Fibroblast of the aortic adventitia (primary cell): ENCODE measurements at places on chromosomes 2 and 18.
A peak's percentile ranks its signal among the peaks of the same experiment; 100 is the strongest.

GRCh38 chr2:136777391-136777790, 12.0 kb downstream of the THSD7B start:
- DNase-seq = no peak

DNA sequence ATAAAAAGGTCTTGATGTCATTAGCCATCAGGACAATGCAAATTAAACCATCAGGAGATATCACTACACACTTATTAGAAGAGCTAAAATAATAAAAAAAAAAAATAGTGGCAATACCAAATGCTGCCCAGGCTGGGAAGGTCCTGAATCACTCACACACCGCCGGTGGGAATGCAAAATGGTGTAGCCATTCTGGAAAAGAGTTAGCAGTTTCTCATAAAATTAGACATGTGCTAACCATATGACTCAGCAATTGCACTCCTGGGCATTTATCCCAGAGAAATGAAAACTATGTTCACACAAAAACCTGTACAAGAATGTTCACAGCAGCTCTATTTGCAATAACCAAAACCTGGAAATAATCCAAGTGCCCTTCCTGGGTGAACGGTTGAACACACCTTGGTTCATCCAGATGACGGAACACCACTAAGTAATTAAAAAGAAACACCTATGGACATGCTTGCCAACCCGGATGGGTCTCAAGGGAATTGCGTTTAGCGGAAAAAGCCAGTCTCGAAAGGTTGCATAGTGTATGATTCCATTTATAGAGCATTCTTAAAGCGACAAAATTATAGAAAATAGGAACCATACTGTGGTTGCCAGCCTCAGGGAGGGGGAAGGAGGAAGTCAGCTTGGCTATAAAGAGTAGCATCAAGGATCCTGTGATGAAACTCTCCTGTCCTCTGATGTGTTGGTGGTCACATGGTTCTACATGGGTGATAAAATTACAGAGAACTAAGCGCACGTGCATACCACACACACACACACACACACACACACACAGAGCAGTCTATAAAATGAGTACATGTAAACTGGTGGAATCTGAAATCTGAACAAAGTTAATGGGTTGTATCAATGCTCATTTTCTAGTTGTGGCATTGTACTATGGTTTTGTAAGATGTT, 4.6 kb downstream of the MBP start:
- DNase-seq = peak; percentile 97

DNA sequence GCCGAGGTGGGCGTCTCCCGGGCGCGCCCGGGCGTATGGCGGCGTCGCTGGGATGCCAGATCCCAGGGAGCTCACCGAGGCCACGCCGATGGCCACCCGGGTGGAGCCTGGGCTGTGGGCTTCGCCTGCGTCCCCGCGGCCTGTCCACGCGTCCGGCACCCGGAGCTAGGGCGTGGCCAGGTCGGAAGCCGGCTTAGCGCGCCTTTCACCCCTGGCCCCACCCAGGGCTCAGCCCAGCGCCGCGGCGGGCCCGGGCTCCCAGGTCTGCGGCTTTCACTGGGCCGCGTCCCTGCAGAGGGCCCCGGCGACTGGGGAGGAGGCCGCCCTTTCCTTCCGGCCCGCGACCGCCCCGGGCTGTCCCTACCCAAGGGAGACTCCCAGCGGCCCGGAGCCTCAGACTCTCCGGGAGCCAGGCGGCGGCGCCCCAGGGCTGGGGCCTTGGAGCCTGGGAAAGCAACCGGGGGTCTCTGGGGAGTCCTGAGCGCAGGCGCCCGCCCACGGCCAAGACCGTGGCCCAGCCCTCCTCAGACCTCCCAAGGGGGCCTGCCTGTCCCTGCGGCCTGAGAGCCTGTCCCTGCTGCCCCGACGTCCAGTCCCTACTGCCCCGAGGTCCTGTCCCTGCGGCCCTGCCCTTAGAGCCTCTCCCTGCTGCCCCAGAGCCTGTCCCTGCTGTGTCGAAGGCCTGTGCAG, 36.3 kb upstream of the ITM2C start:
- DNase-seq = no peak

DNA sequence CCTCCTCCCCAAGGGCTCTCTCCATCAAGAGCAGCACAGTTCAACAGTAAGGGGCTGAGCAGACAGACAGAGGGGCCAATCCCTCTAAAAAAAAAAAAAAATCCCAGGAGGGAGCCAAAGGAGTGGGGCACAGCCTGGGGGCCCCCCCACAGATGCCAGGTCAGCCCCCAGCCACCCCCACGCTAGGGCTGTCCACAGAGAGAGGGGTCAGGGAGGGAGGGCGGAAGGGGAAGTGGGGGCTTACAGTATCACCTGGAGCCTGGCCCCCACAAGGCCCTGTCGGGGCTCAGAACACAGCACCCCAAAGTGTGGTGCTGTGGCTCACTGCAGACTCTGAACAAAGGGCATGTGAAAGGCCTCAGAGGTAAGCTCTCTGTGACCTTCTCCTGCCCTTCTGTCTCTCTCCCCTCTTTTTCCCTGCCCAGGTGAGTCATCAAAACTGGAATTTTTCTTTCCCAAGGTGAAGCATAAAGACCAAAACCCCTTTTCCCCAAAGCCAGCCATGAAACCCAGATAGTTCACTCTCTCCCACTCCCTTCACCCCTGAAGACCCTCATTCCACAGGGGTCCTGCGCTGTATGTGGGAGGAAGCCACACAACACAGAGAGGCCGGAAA, 13.9 kb downstream of the BIN1 start:
- no peak for DNase-seq

- peak; percentile 48 for DNase-seq
Measured at GRCh38 chr2:84846041-84846663, 34.7 kb downstream of the TRABD2A start.

DNA sequence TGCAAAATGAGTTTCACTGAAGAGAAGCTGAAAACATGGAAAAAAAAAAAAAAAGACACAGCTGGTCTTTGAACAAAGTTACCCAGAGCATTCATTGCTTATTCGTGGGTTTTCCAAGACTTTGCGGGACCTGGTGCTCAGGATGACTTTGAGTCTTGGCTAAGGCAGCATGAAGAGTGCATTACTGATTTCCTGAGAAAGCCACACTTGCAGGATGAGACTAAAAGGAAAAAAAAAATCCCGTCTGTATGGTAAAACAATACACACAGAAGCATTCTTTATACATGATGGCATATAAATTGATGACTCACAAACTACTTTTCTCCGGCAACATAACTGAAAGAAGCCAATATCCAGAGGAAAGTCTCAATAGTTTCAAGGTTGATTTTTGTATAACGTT, 195.4 kb downstream of the SPP2 start:
- peak; percentile 84 for DNase-seq

- no peak for DNase-seq
Measured at GRCh38 chr2:175964195-175964594, 37.9 kb downstream of the LNPK start.

DNA sequence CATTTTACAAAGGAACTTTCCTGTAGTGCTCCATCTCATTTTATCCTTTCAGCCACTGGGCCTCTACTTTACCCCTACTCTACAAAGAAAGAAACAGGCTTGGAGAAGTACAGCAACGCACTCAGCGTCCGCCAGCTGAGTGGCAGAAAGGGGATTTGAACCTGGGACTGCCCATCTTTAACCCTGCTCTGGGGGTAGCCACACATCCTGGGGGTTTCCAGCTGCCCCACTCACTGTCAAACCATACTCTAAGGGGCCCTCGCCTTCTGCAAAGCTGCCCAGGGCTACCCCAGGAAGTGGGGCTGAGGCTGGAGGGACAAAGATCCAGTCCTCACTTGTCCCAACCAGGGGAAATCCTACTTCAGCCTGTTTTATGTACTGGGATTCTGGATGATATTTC, 17.9 kb downstream of the HS1BP3 start:
- DNase-seq = no peak

DNA sequence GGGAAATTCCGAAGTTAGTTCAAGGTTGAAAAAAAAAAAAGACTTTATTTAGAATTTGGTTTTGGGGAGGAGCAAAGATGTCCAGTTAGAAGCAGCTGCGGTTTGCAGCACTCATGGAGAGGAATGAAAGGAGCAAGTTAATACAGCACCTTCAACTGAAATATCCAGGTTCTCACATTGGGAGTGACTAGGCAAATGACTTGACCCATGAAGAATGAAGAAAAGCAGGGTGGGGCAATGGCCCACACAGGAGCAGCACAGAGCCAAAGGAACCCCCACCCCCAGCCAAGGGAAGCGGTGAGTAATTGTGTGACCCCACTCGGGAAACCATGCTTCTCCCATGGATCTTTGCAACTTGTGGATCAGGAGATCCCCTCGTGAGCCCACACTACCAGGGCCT, 32.8 kb downstream of the ZNF892 start:
- no peak for DNase-seq

DNA sequence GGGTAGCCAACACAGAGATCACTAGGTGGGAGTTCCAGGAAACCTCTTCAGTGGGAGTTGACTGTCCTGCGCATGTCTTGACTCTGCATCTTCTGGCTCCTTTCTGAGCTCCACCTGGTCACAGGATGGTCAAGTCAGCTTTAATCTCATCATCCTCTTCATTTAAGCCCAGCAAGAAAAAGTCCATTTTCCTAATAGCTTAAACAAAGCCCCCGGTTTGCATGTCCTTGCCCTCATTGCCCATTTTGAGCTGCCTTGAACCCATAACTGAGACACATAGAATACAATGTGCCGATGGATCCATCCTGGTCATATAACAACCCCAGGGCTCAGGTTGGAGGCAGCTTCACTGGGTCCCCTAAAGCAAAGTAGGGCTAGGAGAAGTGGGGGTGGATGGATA, 40.8 kb downstream of the SPATS2L start:
- no peak for DNase-seq

DNA sequence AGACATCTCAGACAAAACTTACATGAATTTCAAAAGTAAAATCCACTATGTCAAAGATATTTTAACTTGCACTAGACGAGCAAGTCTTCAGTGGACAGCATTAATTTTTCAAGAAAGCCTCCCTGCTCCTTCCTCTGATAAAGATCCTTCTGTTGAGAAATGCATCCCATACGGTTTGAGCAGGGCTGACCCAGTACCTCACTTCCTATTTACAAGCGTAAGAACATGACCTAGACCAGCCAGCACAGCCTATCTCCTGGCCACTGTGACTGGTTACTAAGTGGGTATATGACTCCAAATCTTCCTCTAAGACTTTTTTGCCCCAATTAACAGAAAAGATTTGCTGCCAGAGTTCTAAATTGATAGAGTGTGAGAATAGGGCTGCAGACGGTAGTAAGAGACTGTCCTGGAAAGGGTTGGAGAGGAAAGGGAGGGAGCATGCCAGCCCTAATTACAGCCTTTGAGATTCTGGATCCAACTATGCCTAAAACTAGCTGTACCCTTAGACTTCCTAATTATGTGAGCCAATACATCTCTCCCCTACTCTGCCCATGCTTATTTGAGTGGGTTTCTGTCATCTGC, 108.4 kb downstream of the PRELID3A start:
- peak; percentile 39 for DNase-seq

DNA sequence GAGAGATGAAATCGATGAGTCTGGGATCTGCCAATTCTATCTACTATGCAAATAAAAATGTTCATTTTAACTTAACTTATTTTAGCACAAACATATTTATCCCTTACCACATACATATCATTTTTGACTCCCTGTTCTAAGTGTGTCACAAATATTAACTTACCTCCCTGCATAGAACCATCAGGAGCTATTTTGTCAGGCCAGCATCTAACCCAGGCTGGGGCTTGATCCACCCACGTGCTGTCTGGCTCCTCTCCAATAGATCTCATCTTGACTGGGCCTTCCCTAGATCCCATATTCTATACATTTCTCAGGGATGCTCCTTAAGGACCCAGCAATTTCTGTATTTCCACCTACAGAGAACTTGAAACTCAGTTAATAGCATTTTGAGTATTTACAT, 20.9 kb downstream of the NTSR2 start:
- DNase-seq = no peak

GRCh38 chr18:63159590-63159989, 160.0 kb downstream of the BCL2 start:
- no peak for DNase-seq

DNA sequence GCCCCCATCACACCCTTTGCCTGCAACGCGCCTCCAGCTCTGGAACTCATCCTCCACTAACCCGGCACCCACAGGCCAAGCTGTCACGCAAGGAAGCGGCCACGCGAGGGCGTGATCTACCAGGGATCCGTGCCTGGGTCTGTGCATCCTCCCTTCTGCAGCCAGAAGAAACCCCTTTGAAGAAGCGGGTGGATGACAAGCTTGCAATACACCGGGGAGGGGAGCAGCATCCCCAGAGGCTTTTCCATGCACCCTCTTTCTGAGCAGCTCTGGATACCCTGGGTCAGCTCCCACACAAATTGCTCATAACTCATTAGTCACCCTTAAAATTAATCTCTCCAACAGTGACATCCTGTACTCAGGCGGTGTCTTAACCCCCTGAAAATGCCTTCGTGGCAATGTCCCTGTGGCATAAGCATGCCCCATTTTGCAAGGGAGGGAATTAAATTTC, 47.6 kb downstream of the PDCL3 start:
- DNase-seq = peak; percentile 54

- DNase-seq = no peak
Measured at GRCh38 chr2:234711308-234711707, 214.4 kb upstream of the ARL4C start.

DNA sequence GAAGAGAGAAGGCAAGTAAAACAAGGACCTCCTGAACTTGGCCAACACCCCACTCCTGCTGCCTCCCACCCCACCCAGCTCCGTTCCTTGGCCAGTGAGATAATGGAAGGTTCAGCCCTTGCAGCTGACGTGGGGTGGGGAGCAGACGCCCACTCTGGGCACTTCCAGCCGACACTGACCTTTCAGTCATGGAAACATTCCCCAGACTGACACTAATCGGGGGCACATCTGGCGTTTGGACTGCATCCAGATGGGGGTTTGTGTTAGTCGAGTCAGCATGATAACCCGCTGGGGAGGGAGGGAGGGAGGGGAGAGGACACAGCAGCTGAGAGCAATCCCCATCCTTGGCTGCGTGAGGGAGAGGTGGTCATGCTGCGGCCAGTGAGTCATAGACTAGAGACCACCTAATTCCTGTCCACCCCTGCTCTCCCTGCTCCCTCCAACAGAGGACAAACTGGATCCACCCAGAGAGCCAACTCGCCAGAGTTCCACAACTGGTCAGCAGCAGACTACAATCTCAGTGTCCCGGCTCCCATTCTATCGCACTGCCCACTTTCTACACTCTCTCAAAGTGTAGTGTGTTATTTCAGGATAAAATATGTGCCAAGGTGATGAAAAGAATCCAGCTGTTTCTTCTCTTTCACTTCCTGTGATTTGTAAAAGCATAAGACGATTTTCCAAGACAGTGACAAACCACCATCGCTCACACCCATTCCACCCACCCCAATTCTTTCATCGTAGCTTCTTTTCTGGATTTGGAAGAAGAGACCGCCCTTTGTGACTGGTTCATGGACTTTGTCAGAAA, 115.4 kb upstream of the PKDCC start:
- peak; percentile 100 for DNase-seq

DNA sequence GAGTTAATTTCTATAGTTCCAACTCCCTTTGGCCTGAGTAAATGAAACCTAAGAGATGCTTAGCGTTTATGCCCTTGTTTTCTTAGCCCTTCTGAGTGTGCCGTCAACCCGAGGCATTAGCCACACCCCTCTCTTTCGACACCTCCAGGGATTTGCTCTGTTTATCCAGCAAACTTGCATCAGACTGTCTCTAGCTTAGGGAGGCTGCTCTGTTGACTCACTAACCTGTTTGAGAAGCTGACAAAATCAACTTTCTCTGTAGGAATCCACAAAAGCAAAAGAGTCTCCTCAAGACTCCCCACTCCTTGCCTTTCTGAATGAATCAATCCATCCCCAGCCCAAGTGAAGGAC, 317.6 kb downstream of the TNS1 start:
- peak; percentile 97 for DNase-seq
